Left cardiac atrium (tissue), 4 donors: ENCODE measurements at places on chromosomes 5 and 9.

DNA sequence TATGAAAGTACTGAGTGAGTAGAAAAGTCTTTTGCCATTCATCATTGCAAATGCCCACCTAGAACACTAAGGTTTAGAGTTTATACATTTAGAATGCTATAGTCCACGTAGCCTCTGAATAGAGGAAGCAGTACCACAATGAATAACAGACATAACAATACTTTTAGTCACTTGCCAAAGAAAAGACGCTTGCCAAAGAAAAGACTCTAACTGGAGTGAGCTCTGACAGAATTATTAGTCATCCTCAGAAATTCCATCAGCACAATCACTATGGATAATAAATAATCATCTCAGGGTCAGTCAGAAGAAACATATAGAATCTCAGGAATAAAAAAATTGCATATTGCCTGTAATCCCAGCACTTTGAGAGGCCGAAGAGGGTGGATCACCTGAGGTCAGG is 168.5 kb upstream of the TARS1 start:
- DNase-seq, result no peak

DNA sequence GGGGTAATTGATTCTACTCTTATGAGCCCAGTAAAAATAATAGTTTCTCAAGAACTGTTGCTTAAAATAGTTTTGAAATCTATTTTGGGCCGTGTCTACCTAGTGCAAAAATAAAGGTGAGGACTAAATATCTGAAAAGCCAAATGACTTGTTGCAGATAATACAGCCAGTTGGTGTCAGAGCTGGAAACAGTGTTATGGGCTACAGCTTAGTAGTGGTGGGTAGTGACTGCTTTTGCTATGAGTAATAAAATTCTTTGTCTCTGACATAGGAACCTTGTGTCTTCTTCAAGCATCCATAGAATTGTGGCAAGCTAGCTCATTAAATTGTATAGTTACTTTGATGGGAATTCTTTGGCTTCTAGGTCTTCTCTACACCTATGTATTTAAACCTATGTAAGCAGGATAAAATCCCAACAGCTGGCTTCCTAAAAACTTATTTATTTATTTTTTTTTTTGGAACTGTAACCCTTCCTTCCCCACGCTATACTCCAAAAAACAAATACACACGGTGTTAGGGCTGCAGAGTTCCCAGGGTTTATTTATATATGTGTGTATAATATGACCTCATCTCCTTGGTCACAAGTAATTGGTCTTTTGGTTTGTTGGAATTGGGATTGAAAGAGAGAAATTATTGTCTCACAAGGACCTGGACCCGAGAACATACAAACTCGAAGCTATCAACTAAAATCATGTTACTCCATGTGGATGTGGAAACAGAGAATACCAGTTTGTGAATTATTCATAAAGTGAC is 138.0 kb downstream of the NUDT12 start:
- DNase-seq, result no peak

DNA sequence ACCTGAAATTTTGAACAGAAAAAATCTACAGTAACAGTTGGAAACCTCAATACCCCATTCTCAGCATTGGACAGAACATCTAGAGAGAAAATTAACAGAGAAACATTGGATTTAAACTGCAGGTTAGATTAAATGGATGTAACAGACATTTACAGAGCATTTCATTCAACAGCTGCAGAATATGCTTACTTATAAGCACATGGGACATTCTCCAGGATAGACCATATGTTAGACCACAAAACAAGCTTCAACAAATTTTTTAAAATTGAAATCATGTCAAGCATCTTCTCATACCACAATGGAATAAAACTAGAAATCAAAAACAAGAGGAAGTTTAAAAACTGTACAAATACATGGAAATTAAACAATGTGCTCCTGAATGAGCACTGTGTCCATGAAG is 316.3 kb downstream of the FAM170A start:
- DNase-seq, result no peak

DNA sequence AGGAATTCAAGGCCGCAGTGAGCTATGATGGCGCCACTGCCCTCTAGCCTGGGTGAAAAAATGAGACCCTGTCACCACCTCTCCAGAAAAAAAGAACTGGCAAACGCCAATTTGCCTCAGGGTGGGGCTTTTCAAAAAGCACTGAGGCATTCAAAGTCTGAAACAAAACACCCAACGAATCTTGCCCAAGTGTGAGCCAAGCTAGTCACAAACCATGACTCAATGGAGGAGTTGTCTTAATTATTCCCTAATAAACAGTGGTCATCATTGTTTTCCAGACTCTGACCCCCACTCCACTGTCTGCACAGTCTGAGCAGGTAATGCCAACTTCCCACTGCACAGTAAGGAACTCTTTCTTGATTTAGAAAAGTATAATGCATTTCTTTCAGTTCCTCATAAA is 16.8 kb downstream of the FRMD3 start:
- DNase-seq, result no peak

DNA sequence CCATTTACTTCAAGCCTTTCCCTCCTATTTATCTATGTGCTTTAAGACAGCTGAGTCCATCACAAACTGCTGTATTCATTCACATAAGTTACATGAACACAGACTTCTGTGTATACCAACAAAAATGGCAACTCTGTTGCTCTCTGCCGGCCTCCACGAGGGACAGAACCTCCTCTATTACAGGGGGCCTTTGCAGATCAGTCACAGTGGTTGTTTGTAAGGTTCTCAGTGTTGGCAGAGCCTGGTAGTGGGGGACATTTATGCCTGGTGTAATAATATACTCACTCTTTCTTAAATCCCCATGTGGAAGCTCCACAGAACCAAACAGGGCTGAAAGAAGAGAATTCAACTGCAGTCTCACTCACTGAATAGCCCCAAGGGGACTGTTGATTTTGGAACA is 76.5 kb downstream of the SLC1A1 start:
- no peak for DNase-seq

DNA sequence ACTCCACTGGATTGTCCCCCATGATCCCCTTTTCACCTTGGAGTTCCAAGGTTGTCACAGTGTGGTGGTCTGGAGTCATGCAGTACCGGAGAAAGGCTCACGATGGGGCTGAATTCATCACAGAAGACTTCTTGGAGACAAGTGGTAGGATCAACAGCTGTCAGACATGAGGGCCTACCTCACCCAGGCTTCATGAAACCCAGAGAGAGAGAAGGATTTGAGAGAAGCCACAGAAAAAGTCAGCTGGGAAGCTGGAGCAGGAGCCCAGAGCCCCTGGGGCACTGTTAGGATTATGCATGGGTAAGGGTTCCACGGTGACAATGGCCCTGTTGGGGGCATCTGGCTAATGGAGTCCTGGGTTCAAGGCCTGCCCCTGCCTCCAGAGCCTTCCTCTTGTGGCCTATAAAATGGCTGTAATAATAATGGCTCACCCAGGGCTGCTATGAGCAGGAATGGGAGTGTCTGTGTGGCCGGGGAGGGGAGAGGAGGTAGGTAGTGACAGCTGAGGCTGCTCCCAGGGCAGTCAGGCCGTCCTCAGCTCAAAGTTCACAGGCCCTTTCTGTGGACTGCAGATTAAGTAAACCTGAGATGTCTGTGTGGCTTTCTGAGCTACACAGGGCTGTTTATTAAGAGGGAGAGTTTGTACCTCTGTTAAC is 910 bp downstream of the TRIM14 start:
- DNase-seq, result no peak

DNA sequence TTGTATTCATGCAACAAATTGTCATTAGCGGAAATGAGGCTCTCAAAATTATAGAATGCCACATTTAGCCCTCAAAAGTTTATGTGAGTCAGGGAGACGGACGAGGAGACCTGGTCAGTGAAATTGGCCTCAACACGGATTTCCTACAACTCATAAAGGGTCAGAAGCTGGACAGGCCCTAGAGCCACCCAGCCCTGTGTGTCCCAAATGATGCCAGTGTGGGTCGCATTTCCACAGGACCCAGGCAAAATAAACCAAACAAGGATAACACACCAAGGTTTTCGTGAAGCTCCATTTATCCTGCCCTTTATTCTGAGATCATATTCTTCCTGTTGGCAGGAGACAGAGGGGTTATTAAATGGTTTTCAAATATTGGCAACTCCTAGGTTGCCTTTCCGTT is 72.0 kb upstream of the COL5A1 start:
- DNase-seq, result no peak

DNA sequence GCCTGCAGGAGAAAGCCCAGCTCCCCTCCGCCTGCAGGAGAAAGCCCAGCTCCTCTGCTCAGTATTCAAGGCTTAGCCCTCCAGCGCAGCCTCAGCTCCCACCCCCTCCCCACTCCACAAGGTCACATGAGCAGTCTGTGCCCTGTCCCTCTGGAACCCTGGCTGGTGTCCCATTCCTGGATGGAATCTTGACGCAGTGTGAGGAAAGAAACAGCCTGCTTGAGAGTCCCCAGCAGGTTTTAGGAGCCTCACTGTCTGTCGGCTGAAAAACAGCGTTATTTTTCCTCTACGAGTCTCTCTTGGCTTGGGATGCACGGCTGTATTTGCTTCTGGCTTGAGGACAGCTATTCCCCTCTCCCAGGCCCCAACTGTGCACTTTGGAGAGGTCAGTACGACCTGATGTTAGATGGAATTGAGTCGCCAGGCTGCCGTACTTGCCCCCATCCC is 210.1 kb upstream of the TRIM32 start:
- peak; percentile 51 for DNase-seq

- DNase-seq, result no peak
These were observed 11.4 kb upstream of the DUSP1 start for GRCh38 chr5:172782169-172783039.

DNA sequence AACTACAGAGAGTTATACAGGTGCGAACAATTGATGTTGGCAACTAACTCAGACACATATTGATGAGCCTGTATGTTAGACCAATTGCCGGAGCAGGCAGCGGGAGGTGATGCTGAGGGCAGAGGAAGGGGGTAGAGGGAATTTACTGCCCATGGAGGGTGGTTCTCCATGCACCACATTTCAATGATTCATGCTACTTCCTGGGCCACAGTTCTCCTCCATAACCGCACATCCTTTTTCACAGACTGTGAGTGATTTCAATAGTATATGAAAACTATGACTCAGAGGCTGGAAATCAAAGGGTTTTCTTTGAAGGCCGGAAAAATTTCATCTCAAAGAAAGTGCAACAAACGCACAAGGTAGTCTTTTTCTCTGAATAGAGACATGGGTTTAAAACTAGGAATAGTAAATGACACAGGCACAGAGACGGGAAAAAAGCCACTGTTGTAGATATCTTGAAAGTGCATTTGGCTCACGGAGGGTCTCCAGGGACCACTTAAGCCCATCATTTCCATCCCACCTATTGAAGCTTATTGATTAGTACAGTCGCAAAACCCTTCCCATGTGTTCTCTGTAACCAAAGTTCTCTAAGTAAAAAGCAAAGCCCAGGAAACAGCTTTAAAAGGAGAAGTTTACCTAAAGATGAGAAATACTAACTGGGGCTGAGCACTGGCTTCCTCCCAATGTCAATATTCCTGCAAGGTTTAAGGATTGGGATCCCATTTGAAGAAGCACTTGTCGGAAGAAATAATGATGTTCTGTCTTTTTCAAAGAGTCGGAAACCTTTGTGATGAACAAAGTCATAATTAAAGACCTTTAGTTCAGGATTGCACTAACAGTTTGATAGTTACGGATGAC is 28.0 kb upstream of the ADAM19 start:
- no peak for DNase-seq

DNA sequence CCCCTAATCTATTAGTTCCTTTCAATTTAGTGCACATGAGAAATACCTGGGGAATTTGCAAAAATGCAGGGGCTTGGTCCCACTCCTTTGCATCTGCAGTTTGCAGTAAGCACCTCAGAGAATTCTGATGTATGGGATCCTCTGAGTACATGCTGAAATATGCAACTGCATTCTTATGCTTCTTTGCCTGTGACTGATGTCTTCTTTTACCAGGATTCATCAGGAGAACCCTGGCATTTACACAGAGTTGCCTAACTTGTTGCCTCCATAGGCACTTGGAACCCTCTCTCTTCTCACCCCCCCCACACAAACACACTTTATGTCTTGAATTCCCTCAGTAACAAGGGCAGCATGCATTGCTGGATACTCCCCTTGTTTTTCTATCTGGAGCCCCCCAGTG is 173.1 kb downstream of the KDM4C start:
- DNase-seq, result no peak

DNA sequence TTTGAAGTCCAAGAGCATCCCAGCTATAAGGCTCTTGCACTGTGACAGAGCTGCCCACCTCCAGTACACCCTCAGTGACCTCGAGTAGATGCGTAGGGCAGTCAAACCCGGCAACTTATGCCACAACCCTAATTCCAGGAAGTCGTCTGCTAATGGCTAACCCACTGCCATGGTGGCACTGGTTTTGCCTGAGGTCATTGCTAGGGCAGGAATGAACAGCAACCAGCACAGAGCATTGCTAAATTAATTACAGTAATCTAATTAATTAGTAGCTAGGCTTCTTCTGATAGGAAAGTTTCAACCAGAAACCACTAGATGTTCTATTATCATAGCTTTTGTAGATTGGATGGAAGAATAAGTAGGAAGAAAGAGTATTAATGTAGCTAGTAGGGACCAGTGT is 122.8 kb downstream of the DPYSL3 start:
- DNase-seq, result no peak

DNA sequence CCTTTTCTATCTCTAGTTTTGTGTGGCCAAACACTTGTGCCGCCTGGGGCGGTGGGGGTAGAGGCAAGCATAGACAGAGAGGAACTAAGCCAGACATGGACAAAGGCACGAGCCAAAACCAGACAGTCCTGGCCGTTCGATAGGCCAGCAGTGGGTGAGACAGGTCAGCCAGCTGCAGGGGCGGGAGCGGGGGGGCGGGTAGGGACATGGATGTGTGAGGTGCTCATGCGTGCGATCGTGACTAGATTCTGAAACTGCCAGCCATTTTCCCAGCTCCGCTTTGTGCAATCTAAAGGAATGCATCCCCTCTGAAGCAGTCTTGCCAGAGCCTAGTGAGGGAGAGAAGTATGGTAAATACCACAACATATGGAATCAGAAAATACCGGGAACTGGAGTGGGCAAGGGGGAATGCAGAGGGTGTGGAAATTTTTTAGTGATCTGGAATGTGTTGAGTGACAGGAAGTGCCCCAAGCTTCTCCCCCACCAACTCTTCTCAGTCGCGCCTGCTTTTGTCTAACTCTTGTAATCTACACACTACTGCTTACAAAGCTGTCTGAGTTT is 111.9 kb downstream of the NR6A1 start:
- peak; percentile 80 for DNase-seq

GRCh38 chr9:5140151-5140550 is 45.3 kb downstream of the INSL6 start:
- no peak for DNase-seq

GRCh38 chr5:85266692-85267091 is 882.0 kb upstream of the EDIL3 start:
- DNase-seq, result no peak

GRCh38 chr5:123133438-123134100 is 44.5 kb downstream of the PRDM6 start:
- no peak for DNase-seq

DNA sequence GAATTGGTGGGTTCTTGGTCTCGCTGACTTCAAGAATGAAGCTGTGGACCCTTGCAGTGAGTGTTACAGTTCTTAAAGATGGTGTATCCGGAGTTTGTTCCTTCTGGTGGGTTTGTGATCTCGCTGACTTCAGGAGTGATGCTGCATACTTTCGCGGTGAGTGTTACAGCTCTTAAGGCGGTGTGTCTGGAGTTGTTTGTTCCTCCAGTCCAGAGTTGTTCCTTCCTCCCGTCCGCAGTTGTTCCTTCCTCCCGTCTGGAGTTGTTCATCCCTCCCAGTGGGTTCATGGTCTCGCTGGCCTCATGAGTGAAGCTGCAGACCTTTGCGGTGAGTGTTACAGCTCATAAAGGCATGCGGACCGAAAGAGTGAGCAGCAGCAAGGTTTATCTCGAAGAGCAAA is 159.6 kb upstream of the ADAMTSL1 start:
- DNase-seq, result no peak
